ENCODE measurements at places on chromosomes 4 and X. TPM values are rescaled to one million over a fixed set of nuclear protein-coding genes. Genes with fewer than 3 reads are reported as not detected.
A peak's percentile ranks its signal among the peaks of the same experiment; 100 is the strongest.

DNA sequence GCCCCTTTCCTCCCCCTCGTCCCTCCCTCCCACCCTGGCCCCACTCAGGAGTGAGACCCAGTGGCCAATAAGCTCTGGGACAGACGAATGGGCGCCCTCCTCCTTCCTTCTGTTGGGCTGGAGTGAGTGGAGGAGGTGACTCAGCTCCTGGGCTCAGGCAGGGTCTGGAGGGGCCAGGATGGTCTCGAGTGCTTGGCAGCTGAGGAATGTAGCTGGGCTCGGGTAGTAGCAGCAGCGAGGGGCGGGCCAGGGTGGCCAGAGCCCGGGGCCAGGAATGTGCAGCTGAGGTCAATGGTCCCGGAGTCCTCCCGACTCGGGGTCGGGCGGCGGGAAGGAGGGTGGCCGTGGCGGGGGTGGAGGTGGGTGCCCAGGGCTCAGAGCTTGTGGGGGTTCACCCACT, 15.0 kb downstream of the G6PD start:
- peaks cover 37% of the 10 kb centered on the region for H3K4me1 ChIP-seq
- no peaks in the 10 kb centered on the region for H3K27me3 ChIP-seq
- no peak overlapping the region for H3K27ac ChIP-seq
- H3K4me3 ChIP-seq: no peak overlapping the region
- no peak for DNase-seq
- peaks cover 56% of the 10 kb centered on the region for H3K36me3 ChIP-seq

The PRDX4 gene
- total RNA-seq: 130 TPM

The SSX2B gene
- total RNA-seq: 3.3 TPM

GRCh38 chr4:112173593-112174558, 28.6 kb downstream of the FAM241A start:
- 0 out of 2 replicates have a peak, but pooled peaks cover under 1% of the 10 kb centered on the region for H3K4me1 ChIP-seq
- H3K27me3 ChIP-seq: no peaks in the 10 kb centered on the region
- no peak overlapping the region for H3K4me3 ChIP-seq
- DNase-seq: no peak

DNA sequence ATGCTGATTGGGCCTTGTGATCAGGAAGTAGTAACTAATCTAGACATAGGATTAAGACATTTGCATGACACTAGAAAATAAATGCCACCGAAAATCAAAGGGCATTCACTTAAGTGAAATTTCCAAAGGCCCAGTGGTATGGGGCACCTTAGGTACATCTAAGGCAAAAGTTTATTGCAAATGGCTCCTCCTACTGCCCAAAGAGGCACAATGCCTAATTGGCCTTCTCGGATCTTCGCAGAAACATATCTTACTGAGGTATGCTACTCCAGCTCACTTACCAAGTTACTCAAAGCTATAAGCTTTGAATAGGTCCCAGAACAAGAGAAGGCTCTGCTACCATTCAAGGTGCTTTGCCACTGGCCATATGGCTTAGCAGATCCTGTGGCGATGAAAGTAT, 174.8 kb upstream of the CXCL13 start:
- H3K4me1 ChIP-seq: no peaks in the 10 kb centered on the region
- H3K4me3 ChIP-seq: no peak overlapping the region
- no peaks in the 10 kb centered on the region for H3K36me3 ChIP-seq
- peak; percentile 14 for DNase-seq
- no peak overlapping the region for H3K27ac ChIP-seq

GRCh38 chr4:22707390-22707789, 14.7 kb downstream of the GBA3 start:
- no peaks in the 10 kb centered on the region for H3K36me3 ChIP-seq
- no peak overlapping the region for H3K27ac ChIP-seq
- no peaks in the 10 kb centered on the region for H3K27me3 ChIP-seq
- H3K4me1 ChIP-seq: no peaks in the 10 kb centered on the region
- H3K4me3 ChIP-seq: no peak overlapping the region
- DNase-seq: no peak

DNA sequence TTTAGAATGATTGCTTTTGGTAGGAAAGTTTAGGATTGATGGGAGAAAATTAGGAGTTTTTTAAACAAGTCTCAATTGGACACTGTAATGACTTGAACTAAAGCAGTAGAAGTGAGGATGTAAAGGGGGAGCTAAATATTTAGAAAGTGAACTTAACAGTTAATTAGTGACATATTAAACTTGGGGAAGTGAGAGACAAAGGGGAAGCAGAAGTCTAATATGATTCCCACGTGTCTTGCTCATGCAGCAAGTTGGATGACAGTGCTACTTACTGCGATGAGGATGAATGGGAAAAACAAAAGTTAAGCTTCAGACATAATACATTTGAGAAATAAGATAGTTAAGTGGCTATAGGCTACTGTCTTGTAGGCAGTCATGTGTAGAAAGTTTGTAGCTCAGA, 110.4 kb downstream of the RPA4 start:
- H3K4me3 ChIP-seq: no peak overlapping the region
- no peaks in the 10 kb centered on the region for H3K27me3 ChIP-seq
- DNase-seq: no peak
- no peaks in the 10 kb centered on the region for H3K4me1 ChIP-seq
- no peaks in the 10 kb centered on the region for H3K36me3 ChIP-seq

GRCh38 chr4:122170775-122171174, 18.6 kb downstream of the BLTP1 start:
- no peaks in the 10 kb centered on the region for H3K27me3 ChIP-seq
- H3K4me1 ChIP-seq: no peaks in the 10 kb centered on the region
- no peak overlapping the region for H3K27ac ChIP-seq
- H3K36me3 ChIP-seq: no peaks in the 10 kb centered on the region

DNA sequence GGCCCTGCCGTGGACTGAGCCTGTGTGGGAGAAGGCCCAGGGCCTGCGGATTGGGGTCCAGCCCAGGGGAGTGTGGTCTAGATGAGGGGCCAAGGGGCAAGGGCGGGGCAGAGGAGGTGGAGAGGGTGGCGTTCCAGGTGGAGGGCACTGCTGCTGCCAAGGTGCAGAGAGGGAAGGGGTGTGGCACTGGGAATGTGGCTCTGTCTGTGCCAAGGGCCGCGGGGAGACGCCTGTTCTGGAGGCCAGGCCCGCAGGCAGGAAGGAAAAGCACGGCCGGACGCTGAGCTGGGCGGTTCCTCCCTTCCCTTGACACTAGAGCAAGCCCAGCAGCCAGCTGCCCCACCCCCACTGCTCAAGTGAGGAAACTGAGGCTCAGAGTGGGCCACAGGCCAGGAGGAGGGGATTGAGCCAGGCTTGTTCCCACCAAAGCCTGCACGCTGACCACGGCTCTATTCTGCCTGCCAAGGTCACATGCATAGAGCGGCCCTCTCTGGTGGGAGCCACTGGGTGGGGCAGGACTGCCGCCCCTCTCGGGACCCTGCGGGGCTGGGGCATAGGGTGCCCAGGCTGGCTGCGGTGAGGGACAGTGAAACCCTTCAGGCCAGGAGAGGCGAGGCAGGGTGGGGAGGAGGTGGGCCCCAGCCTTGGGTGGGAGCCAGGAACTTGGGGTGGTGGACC, 13.0 kb downstream of the SH3BP2 start:
- no peak overlapping the region for H3K27ac ChIP-seq
- H3K27me3 ChIP-seq: no peaks in the 10 kb centered on the region
- DNase-seq: no peak
- H3K4me1 ChIP-seq: peaks cover 72% of the 10 kb centered on the region

The TEC gene
- 6.8 TPM for total RNA-seq

DNA sequence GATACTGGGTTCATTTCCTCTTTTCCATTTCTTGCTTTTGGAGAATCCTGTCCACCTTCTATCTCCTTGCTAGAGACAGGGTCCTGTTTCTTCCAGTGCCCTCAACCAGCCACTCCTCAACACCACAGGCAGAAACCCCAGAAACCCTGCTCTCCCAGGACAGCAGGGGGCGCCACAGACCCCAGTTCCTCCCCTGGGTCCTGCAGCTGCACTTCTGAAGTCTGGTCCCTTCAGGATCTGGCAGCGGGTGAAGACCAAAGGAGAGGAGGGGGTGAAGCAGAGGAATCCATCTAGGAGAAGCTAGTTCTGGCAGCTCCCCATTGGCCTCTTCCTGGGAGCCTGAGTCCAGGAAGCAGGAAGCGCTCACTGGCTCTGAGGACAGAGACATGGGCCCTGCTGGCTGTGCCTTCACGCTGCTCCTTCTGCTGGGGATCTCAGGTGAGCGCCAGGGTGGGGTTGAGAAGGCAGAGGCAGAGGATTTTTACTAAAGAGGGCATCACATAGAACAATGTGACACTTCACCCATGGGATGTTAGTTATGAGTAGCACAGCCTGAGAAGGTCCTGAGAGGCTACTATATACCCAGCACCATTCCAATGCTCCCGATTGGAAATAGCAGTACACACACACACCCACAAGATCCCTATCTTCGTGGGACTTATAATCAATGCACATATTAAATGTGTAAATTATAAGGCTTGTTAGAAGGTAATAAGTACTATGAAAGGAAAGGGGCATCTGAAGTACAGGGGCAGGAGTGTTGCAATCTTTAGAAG, at the start of gene PRSS48:
Gene PRSS48 (plus strand): TSS at position 375 of the 776 bp plus-strand sequence. CDS start 12 bp downstream, at position 387.
- DNase-seq: peak; percentile 67
- H3K27ac ChIP-seq: no peak within 1 kb of the TSS
- no peak within 1 kb of the TSS for H3K4me3 ChIP-seq
- H3K4me1 ChIP-seq: no peaks in the 10 kb centered on the region
- no peaks in the 10 kb centered on the region for H3K36me3 ChIP-seq

DNA sequence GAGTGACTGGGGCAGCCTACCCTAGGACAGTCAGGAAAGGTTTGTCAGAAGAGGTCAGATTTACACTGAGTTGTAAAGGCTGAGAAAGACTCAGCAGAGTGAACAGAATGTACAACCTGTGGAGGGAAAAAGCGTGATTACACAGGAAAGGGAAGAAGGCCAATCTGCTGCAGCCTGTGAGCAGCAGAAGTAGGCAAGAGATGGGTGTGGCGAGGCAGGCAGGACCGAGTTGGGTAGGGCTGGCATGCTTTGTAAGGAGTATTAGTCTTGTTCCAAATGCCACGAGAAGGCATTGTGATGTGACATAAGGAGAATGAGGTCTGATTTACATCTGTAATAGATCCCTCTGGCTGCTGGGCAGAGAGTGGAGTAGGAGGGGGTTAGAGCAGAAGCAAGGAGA, 12.6 kb downstream of the SGMS2 start:
- H3K4me3 ChIP-seq: no peak overlapping the region
- no peak overlapping the region for H3K27ac ChIP-seq
- H3K36me3 ChIP-seq: no peaks in the 10 kb centered on the region
- DNase-seq: no peak
- no peaks in the 10 kb centered on the region for H3K27me3 ChIP-seq
- H3K4me1 ChIP-seq: no peaks in the 10 kb centered on the region

DNA sequence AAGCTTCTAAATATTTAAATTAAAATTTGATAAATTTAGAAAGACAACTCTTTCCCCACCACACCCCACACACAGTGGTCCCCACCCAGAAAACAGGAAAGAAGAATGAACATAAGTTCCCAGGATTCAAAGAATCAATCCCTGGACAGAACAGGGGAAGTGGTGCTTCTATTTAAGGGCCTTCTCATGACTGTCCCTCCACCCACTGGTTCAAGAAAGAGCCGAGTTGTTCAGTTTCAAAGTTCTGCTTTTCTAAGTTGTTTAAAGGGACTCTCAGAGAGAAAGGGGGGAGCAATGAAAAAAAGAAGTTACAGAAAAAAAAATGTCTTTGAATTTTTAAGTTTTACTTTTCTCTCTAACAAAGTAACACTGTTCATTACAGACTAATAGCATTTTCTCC, 195.8 kb downstream of the PDGFC start:
- no peak overlapping the region for H3K4me3 ChIP-seq
- no peak for DNase-seq
- no peak overlapping the region for H3K27ac ChIP-seq
- H3K27me3 ChIP-seq: no peaks in the 10 kb centered on the region
- H3K36me3 ChIP-seq: no peaks in the 10 kb centered on the region

The MAGEB17 gene
- 0.25 TPM for total RNA-seq

DNA sequence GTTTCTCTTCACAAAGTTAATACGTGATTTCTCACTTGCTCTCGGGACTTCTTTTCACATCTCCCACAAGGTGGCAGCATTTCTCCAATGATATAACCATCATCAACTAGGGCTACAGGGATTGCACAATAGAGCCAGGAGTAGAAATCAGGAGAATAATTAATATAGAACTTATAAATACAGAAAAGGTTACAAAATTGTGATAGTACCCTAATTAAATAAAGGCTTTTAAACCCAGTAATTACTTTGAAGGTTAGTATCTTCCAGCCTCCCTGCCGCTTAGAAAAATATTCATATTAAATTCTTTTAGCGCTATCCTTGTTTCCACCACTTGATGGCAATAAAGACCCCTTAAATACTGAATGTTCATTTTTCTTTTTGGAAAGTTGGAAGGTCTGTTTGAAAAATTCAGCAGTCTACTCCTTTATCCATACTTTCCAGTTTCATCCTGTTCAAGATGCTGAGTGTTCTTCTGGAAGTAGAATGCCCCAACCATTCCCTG, 65.8 kb downstream of the RASGEF1B start:
- H3K27ac ChIP-seq: no peak overlapping the region
- no peaks in the 10 kb centered on the region for H3K4me1 ChIP-seq
- H3K4me3 ChIP-seq: no peak overlapping the region
- no peaks in the 10 kb centered on the region for H3K36me3 ChIP-seq
- DNase-seq: peak; percentile 83

The PRDM8 gene
- total RNA-seq: 0.07 TPM

The ZCCHC18 gene
- total RNA-seq: not detected

DNA sequence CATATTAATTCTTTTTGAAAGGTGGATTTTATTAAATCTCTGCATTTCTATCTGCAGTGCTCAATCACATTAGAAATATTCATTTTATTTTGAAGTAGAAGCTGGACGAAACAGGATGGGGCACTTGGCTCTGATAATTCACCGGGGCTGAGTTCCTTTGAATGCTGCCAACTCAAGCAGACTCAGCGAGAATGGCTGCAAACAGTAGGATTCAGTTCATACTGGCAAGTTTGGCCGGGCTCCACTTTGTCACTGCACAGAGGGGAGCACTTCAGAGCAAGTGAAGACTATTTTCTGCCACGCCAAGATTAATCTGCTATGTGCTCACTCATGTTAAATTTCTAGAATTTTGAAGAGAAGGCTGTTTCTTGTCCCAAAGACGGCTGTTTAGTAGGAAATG, 30.7 kb upstream of the KLHL8 start:
- no peaks in the 10 kb centered on the region for H3K4me1 ChIP-seq
- no peaks in the 10 kb centered on the region for H3K36me3 ChIP-seq
- no peak for DNase-seq
- no peak overlapping the region for H3K4me3 ChIP-seq

DNA sequence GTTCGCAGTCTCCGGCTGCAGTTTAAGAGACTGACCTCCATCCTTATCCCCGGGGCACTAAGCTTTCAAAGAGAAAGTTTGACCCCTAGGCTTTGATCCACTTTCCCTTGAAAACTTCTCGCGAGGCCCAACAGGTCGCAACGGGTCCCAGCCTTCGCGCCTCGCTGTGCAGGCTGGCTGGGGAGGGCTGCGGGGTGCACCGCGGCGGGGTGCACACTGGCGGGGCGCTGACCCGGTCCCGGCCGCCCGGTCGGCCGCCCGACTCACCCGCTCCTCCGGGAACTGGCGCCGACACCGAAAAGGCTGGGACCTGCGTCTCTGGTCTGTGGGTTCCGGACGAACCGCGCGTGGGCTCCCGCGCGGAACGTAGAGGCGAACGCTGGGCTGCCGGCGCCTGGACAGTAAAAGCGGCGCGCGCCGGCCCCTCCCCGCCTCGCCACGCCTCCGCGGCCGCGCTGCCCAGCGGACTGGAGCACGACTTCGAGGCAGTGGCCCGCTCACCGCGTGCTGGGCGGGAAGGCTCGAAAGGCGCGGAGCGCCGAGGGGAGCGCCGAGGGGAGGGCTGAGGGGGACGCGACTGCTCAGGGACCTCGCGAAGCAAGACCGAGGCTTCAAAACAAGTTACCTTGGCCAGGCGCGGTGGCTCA, at the start of gene TAF7L:
Gene TAF7L (minus strand): TSS at position 378 of the 647 bp plus-strand sequence. CDS start 3,791 bp downstream, outside the sequence.
- H3K36me3 ChIP-seq: no peaks in the 10 kb centered on the region
- H3K4me1 ChIP-seq: no peaks in the 10 kb centered on the region
- H3K4me3 ChIP-seq: no peak within 1 kb of the TSS

The KLHL34 gene
- total RNA-seq: not detected
